Cerebellar nuclear complex (tissue), 1 donor: ENCODE measurements at places on chromosomes 4 and X.

- no peak for DNase-seq
Measured at GRCh38 chr4:46390355-46391058, 579 bp upstream of the GABRA2 start.

DNA sequence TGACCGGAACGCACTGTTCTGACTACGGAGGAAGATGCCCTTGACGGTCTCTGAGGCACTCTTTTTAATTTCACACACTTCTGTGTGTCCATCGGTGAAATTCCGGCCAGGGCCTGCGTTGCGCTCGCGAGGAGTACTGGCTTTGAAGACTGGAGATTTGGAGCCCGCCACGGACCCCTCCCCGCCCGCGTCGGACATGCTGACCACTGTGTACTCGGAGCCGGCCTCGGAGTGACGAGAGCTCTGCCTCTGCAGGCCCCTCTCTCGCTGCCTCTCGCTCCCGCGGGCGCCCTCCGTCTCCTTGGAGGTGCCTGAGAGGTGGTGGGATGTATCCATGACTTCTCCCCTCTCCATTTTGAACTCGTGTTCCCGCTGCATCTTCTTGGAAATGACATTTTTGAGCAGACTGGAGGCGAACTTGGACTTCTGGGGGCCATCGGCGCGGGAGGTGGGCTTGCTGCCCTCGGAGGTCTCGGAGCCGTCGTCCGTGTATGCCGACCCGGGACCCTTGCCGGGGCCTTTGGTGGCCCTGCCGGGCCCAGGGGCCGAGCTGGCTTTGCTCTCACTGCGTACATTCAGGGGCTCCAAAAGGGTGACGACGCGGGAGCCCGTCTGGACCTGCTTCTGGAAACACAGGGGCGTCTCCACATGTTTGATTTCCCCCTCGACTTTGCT lies 5.7 kb downstream of the C4orf54 start:
- DNase-seq = no peak

GRCh38 chr4:105495667-105496066 lies 21.8 kb upstream of the PPA2 start:
- no peak for DNase-seq

- DNase-seq = no peak
Measured at GRCh38 chrX:9141496-9141895, 107.6 kb upstream of the FAM9B start.

GRCh38 chrX:98931216-98931615 lies 1478.9 kb downstream of the PCDH19 start:
- DNase-seq = no peak

GRCh38 chrX:24002792-24003191 lies 24.2 kb downstream of the KLHL15 start:
- DNase-seq = no peak

GRCh38 chrX:87160435-87161010 lies 357.1 kb upstream of the KLHL4 start:
- DNase-seq = no peak

GRCh38 chr4:122476745-122477144 lies 20.2 kb upstream of the IL2 start:
- no peak for DNase-seq

GRCh38 chr4:185566972-185567371 lies 31.7 kb upstream of the PDLIM3 start:
- no peak for DNase-seq

DNA sequence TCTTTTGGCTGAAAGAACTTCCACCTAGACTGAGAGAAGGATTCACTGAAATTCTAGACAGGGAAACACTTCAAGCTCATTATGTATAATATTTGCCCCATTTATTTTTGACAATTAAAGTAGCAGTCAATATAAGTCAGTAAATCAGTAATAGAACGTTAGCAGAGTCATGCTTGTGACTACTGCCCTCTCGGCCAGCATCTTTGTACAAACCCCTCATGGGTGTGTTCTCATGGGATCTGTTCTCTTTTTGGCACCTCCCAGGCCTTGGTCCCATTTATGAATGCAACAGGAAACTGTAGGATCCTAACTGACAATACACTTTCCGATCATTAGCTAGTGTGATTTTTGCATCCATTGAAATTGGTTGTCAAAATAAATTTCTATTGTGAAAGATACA lies 2.9 kb downstream of the MSL3 start:
- DNase-seq = no peak

DNA sequence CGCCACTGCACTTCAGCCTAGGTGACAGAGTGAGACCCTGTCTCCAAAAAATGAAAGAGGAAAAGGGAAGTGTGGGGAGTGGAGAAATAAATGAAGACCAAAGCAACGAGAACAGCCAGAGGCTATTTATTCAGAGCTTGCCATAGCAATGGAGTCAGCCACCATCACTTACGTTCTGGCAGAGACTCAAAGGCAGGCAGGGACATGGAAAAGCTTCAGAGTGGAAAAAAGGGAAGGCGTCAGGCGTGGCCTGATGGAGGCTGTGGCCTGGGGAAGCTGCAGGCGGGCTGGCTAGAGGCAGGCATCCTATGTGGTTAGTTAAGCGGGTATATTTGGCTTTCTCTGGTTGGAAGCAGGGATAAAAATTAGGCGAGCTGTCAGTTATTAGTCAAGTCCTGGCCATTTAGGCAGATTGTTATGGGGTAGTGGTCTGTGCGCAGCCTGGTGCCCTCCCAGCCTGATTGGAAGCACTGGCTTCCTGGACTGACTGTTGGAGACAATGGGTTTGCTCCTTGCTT lies 73.3 kb downstream of the DCTD start:
- no peak for DNase-seq

DNA sequence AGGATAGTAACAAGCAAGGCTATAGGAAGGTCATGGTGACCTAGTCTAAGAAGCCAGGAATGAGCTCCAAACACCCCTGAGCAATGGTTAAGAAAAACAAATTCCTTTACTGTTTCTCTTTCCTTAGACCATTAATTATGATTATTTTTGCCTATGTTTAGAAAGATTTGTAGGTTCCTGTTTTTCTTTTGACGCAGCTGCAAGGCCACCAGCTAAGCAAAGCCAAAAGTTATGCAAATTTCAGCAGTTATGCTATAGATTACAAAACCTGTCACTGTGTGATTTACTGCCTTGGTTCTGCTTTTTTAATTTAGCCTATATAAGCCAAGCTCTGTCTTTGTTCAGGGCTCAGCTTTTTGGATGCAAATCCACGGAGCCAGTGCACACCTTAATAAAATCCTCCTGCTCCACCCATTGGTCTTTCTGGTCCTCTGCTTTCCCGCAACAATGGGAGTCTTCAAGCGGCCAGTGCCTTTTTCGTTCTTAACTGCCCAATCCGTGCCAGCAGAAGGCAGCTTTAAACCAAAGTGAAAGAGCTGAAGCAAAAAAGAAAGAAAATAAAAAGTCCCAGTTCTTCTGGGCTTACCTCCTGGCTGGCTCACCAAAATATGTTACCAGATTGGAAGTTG lies 1.4 kb upstream of the CEP135 start:
- DNase-seq = no peak

GRCh38 chr4:145827885-145828284 lies 110.7 kb downstream of the ZNF827 start:
- no peak for DNase-seq

GRCh38 chr4:48129307-48130014 lies 4.6 kb downstream of the TXK start:
- no peak for DNase-seq

DNA sequence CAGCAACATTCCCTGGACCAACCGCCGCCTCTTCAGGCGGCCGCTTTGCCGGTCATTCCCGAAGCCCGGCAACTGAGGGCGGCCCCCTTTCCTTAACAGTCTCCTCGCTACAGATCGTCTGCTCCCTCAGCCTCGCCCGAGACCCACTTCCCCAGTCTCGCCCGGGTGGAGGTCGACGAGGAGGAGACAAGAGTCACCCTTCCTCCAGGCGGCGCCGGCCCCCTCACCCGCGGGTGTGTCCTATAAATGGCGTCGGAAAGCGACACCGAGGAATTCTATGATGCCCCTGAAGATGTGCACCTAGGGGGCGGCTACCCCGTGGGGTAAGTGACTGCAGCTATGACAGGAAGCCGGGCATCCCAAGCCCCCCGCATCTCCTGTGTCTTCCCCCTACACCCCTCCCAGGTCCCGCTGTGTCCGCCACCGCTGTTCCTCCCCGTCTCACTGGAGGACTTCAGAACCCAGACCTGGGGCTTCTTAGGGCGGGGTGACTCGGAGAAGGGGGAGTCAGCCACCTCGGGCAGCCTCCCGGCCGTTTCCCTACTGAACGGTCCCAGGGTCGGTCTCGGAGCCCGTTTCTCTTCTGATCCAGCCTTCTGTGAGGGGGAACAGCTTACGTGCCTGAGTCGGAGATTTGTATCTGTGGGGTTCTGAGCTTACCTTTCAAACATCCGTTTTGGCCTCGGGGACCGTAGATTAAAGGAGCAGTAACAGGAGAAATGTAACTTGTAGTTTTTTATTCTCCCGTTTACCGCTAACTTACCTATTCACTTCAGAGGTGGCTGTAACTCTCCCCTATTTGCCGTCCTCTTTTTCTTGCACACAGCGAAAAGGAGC lies 570 bp downstream of the WDR44 start:
- no peak for DNase-seq

DNA sequence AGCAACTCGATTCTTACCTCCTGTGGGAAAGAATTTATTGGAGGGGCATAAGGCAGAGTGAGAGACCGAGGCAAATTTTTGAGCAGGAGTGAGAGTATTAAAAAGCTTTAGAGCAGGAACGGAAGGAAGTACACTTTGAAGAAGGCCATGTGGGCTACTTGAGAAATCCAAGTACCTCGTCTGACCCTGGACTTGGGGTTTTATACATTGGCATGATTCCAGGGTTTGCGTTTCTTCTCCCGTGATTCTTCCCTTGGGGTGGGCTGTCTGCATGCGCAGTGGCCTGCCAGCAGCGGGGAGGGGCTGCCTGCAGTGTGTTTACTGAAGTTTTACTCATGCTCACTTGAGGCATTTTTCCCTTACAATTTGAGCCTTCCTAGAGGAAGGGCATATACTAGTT lies 3.4 kb downstream of the GALNT7 start:
- no peak for DNase-seq

GRCh38 chr4:155964016-155964891 lies 10.6 kb upstream of the CTSO start:
- no peak for DNase-seq

GRCh38 chr4:185742766-185743165 lies 69.2 kb downstream of the SORBS2 start:
- DNase-seq = no peak

DNA sequence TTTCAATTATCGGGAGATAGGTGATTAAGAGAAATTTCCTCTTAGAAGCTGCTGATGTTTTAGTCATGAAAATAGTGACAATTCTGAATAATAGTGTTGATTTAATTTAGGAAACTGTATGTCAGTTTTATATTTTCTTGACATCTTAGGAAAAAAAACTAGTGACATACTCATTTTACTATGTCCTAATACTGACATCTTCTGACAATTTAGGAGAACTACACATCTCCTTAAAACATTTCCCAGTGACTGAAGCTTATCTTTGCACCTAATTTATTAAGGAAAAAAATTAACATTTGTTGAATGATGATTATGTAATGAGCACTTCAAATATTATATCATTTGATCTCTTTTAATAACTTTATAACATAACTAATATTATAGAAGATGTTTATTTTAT lies 42.0 kb upstream of the RBMXL3 start:
- DNase-seq = no peak

- no peak for DNase-seq
Measured at GRCh38 chr4:153465140-153465539, 1.0 kb upstream of the TMEM131L start.

- no peak for DNase-seq
Measured at GRCh38 chr4:96598465-96598864, 758.6 kb downstream of the PDHA2 start.

DNA sequence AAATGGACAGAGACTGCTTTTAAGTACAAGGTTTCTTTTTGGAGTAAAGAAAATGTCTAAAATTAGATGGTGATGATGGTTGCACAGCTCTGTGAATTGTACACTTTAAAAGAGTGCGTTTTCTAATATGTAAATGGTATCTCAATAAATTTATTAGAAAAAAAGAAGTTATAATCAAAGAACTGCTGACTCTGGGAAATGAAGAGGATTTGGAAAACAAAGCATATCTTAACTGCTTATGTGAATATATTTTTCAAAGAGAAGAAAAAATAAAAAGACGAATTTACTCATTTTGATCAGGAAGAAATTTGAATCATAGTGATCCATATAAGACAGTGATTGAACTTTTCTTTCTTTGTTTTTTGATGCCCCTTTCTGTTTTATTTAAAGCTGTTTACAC lies 45.9 kb upstream of the FSTL5 start:
- DNase-seq = no peak

GRCh38 chr4:124883632-124884031 lies 171.1 kb upstream of the ANKRD50 start:
- no peak for DNase-seq

GRCh38 chr4:41792166-41792565 lies 43.6 kb upstream of the PHOX2B start:
- DNase-seq = no peak
